Fibroblast of villous mesenchyme (primary cell): ENCODE measurements at places on chromosomes 1 and 21. TPM values are rescaled to one million over a fixed set of nuclear protein-coding genes. Genes with fewer than 3 reads are reported as not detected.

DNA sequence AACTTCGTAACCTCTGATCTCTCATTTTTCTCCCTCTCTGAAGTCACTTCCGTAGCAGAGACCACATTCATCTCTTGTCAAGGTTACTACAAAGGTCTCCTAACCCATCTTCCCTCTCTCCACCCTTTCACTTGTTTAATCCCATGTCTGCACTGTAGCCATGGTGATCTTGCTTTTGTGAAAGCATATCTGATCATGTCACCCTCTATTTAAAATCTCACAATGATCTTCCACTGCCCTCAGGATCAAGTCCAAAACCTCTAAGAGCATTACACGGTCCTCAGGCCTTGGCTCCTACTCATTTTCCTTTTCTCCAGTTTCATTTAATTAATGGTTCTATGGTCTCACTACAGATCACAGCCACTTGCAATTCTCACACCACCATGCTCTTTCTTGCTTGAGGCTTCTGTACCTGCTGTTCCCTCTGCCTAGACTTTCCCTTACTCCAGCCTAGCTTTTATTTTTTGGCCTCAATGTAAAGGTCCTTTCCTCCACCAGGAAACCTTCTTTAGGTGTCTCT is 12.1 kb downstream of the ARHGEF11 start:
- DNase-seq = no peak

DNA sequence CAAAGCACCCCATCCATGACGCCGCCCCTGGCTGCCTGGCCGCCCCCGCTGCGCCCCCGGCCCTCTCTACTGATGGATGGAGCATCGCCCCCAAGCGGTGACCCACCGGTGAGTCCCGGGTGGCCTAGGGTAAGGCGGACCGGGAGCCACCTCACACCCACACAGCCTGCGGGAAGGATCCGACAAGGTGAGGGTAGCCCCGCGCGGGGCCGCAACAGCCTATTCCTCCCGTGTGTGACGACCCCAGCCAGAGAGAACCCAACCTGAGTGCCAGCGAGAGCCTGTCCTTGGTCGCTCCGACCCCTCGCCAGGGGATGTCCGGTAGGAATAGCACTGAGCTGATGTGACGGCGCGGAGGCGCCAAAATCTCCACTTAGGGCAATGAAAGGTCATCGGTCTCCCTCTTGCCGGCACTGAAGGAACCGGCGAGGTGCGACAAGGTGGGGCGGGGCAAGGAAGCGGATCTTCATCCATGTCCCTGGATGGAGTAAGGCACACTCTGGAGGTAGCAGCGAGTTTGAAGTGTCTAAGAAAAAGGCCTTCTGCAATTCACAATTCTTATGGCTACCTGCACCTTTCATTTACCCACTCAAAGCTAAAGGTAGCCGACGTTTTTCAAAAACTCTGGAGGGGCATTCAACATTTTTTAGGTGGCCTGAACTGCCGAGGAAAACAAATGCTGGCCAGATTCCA is 19.7 kb upstream of the CHIA start:
- no peak for DNase-seq

DNA sequence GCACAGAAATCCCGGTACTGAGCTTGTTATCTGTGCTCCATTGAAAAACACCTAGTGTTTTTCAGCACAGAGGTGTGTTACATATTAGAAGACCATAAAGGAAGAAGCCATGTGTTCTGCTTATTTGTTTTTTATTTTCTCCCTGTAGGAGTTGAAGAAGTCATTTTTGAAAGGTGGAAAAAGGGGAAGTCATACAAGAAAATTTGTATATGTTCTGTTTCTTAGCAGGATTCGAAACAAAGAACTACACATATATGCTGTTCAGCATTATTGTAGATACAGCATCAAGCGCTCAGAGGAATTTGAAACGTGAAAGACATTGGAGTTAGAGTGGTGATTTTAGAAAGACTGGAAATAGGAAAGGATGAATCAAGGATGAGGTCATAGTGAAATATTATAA is 345.3 kb upstream of the ADGRL2 start:
- no peak for DNase-seq

DNA sequence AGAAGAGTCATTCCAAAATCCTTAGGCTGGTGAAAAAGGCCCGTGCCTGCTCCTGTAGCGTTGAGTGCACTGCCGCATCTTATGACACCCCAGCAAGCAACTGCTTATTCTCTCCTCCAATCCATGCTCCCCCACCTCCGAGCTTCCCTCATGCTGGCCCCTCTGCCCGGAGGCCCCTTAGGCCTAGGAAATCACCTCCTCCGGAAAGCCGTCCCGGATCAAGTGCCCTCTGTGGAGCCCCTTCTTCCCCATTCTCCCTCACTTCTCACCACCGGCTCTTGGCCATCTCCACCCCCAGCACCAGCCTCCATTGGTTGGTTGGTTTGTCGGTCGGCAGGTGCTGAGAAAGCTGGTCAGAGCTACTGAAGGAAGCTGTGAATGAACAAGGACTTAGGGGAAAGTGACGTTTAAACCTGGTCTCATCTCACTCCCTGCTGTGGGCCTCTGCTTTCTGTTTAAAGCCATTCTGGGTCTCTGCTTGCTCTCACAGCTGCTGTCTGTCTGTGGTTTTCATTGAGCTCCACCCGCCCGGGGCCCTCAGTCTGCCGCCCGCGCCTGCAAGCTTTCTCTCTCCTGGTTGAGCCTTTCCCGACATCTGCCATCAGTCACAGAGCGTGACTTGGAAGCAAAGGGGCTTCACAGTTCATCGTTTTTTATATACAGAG is 122.2 kb downstream of the KCNN3 start:
- DNase-seq = no peak

GRCh38 chr1:26154750-26155149 is 4.1 kb upstream of the FAM110D start:
- DNase-seq = no peak

DNA sequence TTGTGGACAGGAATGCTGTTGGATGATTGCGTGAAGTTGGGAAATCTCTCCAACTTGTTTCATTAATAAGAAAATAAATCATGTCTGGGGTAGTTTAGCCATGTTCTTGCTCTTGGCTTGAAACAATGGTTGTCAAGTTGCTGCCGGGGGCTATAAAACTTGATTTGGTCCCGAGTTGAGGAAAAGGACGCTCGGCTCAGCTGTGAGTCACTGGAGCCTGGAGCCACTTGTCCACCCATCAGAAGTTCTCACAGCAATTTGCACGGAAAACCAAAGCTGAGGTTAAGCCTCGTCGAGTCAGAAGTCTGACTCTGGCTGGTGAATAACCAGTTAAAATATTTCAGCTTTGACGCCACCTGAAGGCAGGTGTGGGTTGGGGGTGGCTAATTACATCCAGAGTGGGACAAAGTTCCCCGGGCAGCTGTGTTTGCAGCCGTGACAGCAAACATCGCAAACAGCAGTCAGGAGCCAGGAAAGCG is 19.7 kb upstream of the RIPK4 start:
- peak; percentile 75 for DNase-seq

Gene CASP9
- 5.8 and 7.3 TPM in 2 replicates for total RNA-seq
